Peyer's patch (tissue), 4 donors: ENCODE measurements at places on chromosomes 6 and 20. TPM values are rescaled to one million over a fixed set of nuclear protein-coding genes. Genes with fewer than 3 reads are reported as not detected.

The GDAP1L1 gene
- total RNA-seq = not detected

- peak; percentile 84 for DNase-seq
These were observed at the start of gene HLA-DMA for GRCh38 chr6:32952817-32953739. Gene HLA-DMA, minus strand, starts transcription at chr6:32953097. Its CDS starts 61 bp downstream, at chr6:32953036.

The HACE1 gene
- 34.7 TPM for total RNA-seq

The FKBP5 gene
- 247 TPM for total RNA-seq

The GLP1R gene
- 0.38 TPM for total RNA-seq

DNA sequence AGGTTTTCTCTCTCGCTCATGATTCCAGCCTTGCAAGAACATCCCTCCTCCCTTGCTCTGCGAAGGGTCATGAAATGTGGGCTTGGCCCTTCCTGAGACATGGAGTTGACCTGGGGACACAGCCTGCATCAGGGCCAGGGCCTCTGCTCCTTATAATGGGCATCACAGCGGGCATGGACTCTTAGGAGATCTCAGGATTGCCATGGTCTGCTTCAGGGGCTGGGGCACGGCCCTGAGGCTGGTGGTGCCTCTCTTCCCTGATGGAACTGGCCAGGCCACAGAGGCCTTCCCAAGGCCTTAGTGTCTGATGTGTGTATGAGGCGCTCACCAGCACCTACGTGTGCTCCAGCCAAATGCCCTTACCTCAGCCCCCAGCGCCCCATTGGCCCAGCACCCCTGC lies 23.9 kb downstream of the ENTPD6 start:
- no peak for DNase-seq

The CLVS2 gene
- total RNA-seq = not detected

The COQ3 gene
- 7.2 TPM for total RNA-seq

DNA sequence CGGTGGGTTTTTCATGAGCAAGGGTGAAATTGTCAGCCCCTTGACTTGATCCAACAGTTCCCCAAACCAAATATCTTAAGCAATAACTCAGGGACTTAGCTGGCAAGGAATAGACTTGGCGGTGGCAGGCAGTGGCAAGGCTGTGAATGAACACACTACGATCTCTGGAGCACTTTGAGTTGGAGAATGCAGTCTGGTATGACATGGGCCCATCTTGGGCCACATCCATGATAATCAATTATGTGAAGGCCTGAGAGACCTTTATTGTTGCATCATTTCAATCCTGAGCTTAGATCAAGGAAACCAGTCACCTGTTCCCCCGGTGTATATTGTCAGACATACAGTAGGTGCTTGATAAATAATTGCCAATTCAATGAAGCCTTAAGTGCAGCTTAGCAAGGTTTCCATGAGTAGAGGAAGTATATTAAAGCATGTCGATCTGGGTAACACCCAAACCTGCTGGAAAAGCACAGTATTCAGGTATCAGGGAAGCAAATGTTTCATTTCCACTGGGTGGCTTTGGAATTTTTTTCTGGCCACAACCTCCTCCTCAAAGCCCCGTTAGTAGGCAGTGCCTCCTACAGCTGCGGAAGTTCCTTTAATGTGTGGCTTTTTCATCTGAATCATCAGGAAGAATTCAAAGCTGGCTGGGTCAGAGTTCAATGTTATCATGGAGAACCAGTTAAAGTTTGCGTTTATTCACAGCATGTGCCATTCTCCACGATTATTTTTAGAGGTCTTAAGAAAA lies 10.2 kb downstream of the CASS4 start:
- DNase-seq = no peak

The SIRPB1 gene
- total RNA-seq = 1.6 TPM

The MYL9 gene
- total RNA-seq = 41.2 TPM

DNA sequence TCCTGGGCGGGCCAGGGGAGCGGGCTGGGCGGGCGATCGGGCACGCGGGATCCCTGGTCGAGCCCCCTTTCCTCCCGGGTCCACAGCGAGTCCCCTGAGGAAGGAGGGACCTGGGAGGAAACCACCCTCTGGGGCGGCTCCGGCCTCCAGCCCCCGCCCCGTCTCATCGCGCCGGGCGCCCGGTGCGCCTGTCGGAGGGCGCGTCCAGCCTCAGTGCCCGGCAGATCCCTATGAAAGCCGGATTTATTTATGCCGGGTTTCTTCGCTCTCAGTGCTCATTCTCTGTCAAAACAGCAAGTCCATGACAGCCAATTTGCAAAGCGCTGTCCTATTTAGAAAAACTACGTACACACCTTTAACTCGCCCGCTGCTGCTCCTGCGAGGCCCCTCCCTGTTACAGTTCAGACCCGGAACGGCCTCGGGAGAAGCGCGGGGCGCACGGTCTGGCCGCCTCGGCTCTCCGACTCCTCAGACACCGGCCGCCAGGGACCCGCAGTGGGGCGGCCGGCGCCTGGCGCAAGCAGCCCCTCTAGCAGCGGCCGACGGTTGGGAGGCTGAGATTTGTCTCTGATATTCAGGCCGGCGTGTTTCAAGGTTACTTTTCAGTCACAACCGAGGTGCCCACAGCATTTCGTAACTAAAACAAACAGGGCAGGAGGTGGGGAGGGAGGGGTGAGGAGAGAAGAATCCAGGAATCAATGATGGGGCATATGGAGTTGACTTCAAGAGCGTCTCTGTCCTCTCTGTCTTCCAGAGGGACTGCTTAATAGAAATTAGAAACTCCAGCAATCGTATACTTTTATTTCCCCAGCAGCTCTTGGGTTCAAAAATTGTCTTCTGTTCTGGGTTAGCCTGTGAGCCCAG lies 782 bp upstream of the FOXA2 start:
- peak; percentile 60 for DNase-seq

DNA sequence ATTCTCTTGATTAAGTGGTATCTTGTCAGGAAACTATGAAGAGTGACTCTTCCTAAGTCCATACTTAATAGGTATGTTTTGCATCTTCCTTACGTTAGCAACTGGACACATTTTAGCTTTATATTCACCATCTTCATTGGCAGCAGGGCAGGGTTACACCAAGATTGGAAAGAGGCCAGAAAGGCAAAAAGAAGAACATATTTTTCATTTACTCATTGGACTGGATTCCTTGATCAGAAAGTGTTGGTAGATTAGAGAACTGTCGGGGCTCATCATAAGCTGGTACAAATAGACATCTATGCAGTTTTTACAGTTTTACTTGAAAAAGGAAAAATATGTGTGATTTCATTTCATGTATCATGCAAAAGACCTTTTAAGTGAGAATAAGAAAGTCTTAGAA lies 464.9 kb downstream of the LMBRD1 start:
- DNase-seq = no peak

DNA sequence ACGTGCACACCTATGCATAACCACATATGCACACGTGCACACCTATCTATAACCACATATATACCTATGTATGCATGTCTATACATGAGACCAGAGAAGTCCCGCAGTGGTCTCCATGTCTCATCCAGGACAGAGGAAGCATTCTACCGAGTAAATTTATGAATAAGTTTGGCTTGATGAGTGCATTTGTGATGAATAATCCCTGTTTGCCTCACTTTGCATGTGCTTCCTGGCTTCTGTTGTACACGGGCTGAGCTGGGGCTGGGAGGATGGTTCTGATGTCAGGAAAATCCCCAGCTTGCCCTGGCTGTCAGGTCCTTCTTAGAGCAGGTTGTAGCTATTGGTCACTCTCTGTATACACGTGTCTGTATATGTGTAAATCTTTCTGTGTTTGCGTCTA lies 157.6 kb upstream of the RPS6KA2 start:
- DNase-seq = no peak

DNA sequence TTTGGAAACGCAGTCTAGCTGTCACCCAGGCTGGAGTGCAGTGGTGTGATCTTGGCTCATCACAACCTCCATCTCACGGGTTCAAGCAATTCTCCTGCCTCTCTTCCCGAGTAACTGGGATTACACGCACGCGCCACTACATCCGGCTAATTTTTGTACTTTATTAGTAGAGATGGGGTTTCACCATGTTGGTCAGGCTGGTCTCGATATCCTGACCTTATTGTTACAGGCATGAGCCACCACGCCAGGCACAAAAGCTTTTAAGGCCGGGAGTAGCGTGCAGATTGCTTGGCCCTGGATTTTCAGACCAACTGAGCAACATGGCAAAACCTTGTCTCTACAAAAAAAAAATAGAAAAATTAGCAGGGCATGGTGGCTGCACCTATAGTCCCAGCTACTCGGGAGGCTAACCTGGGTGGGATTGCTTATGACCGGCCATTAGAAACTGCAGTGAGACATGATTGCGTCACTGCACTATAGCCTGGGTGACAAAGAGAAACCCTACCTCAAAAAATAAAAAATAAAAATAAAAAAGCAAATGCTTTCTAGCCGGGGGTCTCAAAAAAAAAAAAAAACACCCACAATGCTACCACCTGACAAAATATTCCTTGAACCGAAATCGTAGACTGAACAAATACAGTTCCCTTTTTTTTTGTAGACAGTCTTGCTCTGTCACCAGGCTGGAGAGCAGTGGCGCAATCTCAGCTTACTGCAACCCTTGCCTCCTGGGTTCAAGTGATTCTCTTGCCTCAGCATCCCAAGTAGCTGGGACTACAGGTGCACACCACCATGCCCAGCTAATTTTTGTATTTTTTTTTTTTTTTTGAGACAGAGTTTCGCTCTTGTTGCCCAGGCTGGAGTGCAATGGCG lies 15.0 kb downstream of the RBM39 start:
- no peak for DNase-seq

DNA sequence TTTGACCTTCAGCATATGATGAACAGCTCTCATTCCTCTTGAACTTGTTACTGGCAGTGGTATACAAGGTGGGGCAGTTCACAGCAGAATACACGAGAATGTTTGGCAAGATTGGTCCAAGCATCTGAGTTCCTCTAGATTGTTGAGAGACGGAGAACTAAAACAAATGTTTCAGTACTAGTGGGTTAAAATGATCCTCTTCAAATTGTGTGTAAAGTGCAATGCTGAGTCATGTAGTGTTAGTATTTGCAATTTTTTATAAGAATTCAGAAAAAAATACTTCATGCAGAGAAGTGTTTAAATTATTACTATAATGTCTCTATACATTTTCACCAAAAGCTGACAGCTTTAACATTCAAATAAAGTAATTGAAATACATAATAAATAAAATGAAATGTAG lies 879.8 kb downstream of the TFAP2A start:
- DNase-seq = no peak

The SLC16A10 gene
- 9.5 TPM for total RNA-seq
